ENCODE measurements at places on chromosomes 6 and 20.

DNA sequence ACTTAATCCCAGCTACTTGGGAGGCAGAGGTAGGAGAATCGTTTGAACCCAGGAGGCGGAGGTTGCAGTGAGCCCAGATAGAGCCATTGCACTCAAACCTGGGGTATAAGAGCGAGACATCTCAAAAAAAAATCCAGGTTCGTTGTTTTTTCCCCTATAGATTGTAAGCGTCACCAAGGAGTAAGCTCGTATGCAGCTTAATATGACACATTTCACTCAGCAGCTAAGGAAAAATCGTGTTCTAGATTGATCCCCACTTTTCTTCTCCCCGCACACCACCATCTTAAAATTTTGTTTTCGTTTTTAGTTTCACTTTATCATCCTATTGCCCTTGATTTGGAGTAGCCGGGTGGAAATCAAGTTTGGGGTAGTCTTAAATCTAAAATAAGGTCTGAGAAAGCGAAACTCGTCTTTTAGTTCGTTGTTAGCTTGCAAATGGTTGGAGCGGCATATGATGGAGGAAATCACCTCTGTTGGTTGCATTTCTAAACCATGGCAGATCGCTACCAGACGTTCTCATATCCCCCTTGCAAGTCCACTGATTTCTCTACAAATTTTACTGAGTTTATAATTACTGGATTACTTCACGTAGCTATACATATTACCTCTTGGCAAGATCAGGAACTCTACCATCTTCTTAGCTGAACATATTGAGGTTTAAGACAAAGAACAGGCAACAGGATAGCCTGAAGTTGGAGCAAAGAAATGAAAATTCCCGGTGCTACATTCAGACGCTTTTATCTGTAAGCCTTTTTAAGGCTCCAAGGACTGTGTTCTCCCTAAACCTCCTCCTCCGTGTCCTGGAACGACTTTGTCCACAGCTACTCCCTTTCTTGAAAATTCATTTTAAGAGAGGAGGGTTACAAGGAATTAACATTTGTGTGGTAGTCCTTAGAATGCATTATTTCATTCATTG, 91.1 kb upstream of the BTN3A2 start:
- DNase-seq, result no peak

DNA sequence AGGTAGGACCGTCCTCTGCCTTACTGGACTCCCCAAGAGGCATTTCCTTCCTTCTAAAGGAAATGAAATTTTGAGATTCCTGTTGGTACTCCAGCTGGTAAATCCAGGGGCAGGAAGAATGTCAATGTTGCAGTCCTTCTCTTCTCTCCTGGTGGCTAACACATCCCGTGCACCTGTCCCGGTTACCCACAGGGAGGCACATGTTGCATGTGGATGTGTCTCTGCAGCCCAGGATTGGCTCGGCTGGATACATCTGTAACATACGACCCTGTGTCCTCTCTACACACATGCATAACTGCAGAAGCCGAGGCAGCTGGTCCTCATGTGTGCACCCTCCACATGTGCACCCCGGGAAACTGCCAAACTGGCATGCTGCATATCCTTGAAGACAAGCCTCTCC, 1.3 kb upstream of the LRFN2 start:
- DNase-seq, result no peak

DNA sequence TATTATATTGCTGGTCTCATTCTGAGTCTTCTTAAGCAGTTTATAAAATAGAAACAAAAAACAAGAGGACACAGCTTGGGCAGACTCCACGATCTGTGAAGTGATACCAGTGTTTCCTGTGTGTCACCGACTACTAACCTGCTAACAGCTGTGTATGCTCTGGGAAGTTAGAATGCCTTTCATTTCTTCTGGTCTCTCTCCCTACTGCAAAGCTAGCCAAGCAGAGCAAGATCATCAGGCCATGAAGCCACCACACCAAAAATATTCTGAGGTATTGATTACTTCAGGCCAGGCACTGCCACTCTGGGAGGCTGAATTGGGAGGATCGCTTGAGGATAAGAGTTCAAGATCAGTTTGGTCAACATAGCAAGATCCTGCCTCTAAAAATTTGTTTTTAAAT, 46.9 kb upstream of the SMIM29 start:
- no peak for DNase-seq

GRCh38 chr6:69155467-69155866, 520.4 kb downstream of the ADGRB3 start:
- no peak for DNase-seq

DNA sequence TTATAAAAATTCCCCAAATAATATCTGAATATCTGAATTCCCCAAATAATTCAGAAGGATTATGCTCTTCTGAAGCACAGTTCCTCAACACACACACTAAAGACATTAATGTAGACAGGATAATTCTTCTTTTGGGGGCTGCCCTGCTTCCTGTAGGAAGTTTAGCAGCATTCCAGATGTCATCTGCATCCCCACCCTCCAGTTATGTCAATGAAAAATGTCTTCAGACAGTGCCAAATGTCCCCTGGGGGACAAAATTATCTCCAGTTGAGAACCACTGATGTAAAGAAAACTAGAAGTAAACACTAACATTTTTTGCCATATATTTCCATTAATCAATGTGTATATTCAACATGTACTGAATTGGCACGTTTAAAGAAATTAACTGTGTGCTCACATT, 25.9 kb upstream of the NAA20 start:
- no peak for DNase-seq

GRCh38 chr6:155349129-155349528, 34.8 kb upstream of the TFB1M start:
- no peak for DNase-seq

GRCh38 chr6:163311830-163312229, 102.7 kb upstream of the QKI start:
- DNase-seq, result no peak

GRCh38 chr6:142744836-142745235, 200.1 kb downstream of the HIVEP2 start:
- no peak for DNase-seq

- DNase-seq, result no peak
Measured at GRCh38 chr6:12138936-12139335, 126.8 kb downstream of the HIVEP1 start.

Measured in stimulated activated CD8-positive, alpha-beta memory T cell treated with anti-CD3 and anti-CD28 coated beads, Interleukin-7, amount 100 ng/mL, for 24 hours (primary cell).